ENCODE measurements at places on chromosomes 1 and 21. TPM values are rescaled to one million over a fixed set of nuclear protein-coding genes. Genes with fewer than 3 reads are reported as not detected.

DNA sequence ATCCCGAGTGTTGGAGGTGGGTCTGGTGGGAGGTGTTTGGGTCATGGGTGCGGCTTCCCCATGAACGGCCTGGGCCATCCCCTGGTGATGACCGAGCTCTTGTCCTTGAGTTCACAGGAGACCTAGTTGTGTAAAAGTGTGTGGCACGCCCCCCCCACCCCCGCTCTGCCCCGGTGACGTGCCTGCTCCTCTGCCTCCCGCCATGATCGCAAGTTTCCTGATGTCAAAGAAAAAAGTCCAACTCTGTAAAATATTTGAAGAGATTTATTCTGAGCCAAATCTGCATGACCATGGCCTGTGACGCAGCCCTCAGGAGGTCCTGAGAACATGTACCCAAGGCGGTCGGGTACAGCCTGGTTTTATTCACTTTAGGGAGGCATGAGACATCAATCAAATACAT lies 125.1 kb upstream of the COL6A1 start:
- ATAC-seq = no peak

DNA sequence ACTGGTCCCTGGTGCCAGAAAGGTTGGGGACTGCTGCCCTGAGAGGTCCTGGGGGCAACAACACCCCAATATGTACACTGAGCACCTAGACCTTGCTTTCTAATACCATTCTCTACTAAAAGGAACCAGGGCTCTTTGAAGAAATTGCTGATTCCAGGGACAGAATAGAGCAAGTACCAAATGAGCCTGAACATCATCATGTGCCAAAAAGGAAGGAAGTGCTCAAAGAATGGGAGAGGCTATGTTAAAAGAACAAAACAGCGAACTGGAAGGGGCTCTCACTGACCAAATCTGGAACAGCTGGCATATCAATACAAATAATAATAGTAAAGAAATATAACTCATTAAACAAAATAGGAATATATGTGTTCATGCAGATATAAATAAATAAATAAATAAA lies 50.8 kb downstream of the PIK3R3 start:
- ATAC-seq = no peak

DNA sequence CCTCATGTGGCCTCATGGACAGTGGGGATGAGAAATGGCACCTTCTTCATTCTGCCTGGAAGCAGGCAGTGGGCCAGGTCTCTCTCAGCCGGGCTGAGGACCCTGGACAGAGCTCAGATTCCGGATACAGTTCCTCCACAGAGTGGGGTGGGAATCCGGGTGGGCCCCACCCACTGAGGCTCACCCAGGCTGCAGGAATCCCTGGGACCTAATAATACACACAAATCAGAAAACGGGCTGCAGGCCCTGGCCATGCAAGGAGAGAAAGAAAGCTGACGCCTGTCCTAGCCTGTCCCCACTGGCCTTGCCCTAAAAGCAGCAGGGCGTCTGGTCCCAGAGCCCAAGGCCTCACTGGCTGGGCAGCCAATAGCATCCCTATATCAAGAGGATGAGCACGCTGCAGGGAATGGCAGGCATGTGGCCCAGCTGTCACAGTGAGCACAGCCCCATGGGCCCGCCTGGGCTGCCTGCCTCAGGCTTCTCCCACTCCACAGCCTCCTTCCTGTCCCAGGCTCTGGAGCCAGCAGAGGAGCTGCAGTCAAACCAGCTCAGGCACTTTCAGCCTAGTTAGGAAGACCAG lies 25.3 kb downstream of the ACTA1 start:
- no peak for ATAC-seq

DNA sequence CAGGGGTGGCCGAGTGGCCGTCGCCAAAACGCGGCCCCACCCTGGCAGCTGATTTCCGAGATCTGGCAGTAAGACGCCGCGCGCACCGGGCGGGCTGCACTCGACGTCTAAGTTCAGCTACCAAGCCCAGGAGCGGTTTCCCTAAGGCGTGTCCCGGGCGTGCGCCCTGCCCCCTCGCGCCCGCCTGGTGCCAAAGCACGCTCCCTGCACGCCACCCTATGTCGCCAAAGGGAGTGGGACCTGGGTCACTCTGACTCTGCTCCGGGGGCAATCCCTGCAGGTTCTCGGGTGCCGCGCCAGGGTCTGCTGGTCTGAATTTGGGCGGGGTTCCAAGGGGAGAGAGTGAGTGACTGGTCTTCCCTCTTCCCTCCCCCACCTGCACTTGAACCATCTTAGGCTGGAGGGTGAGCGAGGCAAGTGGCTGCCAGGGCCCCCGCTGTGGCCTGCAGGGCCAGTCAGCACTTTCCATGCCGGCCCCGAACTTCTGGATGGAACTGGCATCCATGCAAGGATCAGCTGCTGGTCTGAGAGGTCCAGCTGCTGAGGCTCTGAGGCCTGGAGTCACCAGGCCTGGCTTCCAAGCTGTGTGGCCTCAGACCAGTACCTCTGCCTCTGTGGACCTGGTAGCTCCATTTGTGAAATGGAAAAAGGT lies at the start of gene LRRC38:
TSS of gene LRRC38 (minus strand) at position 109 of the 652 bp plus-strand sequence. CDS start 410 bp downstream, outside the sequence.
- no peak for ATAC-seq

DNA sequence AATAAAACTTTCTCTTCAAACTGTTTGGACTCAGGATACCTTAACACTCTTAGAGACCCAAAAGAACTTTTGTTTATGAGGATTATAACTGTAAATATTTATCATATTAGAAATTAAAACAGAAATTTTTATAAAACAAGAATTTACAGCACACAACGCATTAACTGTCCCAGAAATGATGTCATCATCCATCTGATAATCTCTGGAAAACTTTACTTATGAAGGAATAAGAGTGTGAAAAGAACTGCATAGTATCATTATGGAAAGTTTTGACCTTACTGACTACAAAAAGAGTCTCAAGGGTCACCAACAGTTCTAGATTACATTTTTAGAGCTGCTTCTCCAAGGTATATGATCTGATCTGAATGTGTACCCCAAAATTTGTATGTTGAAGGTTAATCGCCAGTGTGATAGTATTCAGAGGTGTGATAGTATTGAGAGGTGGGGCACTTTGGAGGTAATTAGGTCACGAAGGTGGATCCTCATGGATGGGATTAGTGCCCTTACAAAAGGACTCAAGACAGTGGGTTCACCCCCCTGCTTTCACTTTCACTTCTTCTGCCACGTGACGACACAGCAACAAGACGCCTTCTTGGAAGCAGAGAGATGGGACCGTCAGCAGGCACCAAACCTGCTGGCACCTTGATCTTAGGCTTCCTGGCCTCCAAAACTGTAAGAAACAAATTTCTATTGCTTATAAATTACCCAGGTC lies 95.7 kb upstream of the NR5A2 start:
- no peak for ATAC-seq

GRCh38 chr21:40863839-40864238 lies 16.9 kb upstream of the DSCAM start:
- ATAC-seq = no peak

GRCh38 chr1:159940006-159940620 lies 5.3 kb downstream of the IGSF9 start:
- no peak for ATAC-seq

The CRABP2 gene
- total RNA-seq = 4.4 TPM

The CLCN6 gene
- total RNA-seq = 11.3 TPM

The GPR157 gene
- total RNA-seq = 16.0 TPM

The TEX38 gene
- 0.26 TPM for total RNA-seq

Data from activated T-helper 17 cell treated with anti-CD3 and anti-CD28 coated beads, Interleukin-2, amount 50 U/mL, for 72 hours (primary cell).